ENCODE measurements at places on chromosomes 6 and 20. TPM values are rescaled to one million over a fixed set of nuclear protein-coding genes. Genes with fewer than 3 reads are reported as not detected.

DDX43 gene
- 0.41 TPM for total RNA-seq

XKR7 gene
- total RNA-seq: not detected

TBXT gene
- total RNA-seq: not detected

COL9A3 gene
- 2.1 TPM for total RNA-seq

KCNG1 gene
- total RNA-seq: 0.30 TPM

AGER gene
- total RNA-seq: 1.8 TPM

DCDC2 gene
- total RNA-seq: not detected

Measured in left ventricle myocardium inferior (tissue), 1 donor.